Stimulated activated CD8-positive, alpha-beta memory T cell treated with anti-CD3 and anti-CD28 coated beads, Interleukin-7, amount 100 ng/mL, for 4 hours (primary cell): ENCODE measurements at places on chromosomes 1 and 21.

DNA sequence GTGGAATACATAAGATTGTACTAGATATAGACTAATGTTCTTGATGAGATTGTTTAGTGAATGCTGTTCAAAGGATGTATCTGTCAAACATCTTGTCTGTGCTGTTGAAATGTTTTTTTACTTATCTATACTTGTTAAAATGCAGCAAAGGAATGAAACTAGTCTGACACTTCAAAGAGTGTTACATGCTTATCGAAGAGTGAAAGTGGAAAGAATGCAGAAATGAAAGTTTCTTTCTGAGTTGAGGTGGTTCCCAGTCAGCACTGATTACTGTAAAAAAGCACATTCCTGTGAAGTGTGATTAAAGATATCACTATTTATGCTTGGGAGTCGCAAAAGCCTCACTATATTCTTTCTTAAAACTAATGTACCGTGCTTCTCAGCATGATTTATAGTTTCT, 1225.2 kb downstream of the NCAM2 start:
- no peak for DNase-seq

DNA sequence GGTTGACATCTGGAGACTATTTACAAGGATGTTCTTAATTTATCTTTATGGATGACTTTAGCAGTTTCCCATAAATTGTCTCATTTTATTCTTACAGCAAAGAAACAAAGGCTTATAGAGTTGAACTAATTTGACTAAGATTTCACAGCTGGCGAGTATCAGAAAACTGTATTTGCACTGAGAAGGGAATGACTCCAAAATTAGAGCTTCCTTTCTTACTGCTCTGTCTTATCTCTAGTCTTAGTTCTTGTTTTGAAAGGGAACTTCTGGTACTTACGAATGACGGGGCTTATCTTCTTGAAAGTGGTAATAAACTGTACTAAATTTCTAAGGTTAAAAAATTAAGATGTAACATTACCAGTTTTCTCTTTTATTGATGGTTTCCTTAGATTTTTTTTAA, 13.6 kb downstream of the CNST start:
- DNase-seq, result no peak

GRCh38 chr1:87167157-87167789, 161.4 kb upstream of the LMO4 start:
- DNase-seq, result no peak

- no peak for DNase-seq
These were observed 10.1 kb upstream of the MEF2D start for GRCh38 chr1:156510709-156511108.

- peak; percentile 21 for DNase-seq
These were observed 54.1 kb downstream of the TOMM20 start for GRCh38 chr1:235074523-235075047.

- no peak for DNase-seq
These were observed 932 bp downstream of the MAP10 start for GRCh38 chr1:232806186-232806510.

- DNase-seq, result no peak
These were observed 330.0 kb upstream of the PLD5 start for GRCh38 chr1:242854466-242854865.

DNA sequence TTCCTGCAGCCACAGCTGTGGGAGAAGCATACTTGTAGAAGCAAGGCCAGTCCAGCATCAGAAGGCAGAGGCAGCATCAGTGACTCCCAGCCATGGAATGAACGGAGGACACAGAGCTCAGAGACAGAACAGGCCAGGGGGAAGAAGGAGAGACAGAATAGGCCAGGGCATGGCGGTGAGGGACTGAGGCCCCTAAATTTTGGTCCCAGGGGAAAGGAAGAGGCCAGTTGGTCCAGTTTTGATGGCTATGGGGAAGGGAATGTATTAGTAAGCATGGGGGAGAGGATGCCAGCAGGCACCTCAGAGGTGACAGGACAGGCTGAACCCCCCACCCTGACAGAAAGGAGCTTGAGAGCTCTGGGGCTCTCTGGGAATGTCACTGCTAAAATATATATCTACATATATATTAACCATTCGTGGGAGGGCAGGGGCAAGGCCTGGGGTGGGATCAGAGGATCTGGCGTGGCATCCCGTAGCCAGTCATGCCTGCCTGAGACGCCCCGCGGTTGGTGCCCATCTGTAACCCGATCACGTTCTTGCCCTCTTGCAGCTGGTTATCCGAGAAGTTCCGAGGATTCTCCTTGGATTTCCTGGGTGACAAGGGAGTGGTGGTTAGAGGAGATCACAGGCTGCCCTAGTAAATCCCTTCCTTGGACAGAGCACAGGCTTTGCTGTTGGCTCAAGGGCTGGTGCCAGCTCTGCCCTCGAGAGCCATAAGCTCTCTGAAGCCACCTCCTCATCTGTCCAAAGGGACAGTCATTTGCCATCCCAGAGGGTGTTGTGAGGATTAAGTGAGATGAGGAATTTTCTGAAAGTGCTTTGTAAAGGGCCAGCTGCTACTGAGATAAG, 6.7 kb downstream of the TAGLN2 start:
- DNase-seq, result no peak

- DNase-seq, result no peak
These were observed 6.8 kb downstream of the TRNP1 start for GRCh38 chr1:27000090-27000816.

- DNase-seq, result no peak
These were observed 1.5 kb downstream of the TGFB2 start for GRCh38 chr1:218346391-218347204.

DNA sequence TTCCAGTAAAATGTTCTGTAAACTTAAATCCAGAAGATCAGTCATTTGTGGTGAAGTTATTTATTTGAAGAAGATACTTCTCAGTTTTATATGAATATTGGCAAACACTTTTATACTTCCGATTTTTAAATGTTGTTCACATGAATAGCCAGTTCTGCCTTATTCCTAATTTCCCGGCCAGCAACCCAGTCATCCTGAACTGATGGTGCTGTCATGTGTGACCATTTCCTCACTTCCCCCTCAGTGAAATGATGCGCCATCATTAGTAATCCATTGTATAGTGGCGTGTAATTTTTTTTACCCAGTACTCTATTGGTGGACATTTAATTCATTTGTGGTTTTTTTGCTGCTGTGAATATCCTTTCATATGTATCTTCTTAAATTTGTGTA, 16.4 kb downstream of the GPSM2 start:
- DNase-seq, result no peak

GRCh38 chr1:97038410-97038809, 316.8 kb downstream of the PTBP2 start:
- no peak for DNase-seq

- DNase-seq, result peak; percentile 44
These were observed 6.9 kb upstream of the IL22RA1 start for GRCh38 chr1:24149866-24150233.

GRCh38 chr1:175413367-175413766, 220.8 kb upstream of the KIAA0040 start:
- no peak for DNase-seq

GRCh38 chr1:19695772-19696171, 31.1 kb downstream of the HTR6 start:
- DNase-seq, result no peak

DNA sequence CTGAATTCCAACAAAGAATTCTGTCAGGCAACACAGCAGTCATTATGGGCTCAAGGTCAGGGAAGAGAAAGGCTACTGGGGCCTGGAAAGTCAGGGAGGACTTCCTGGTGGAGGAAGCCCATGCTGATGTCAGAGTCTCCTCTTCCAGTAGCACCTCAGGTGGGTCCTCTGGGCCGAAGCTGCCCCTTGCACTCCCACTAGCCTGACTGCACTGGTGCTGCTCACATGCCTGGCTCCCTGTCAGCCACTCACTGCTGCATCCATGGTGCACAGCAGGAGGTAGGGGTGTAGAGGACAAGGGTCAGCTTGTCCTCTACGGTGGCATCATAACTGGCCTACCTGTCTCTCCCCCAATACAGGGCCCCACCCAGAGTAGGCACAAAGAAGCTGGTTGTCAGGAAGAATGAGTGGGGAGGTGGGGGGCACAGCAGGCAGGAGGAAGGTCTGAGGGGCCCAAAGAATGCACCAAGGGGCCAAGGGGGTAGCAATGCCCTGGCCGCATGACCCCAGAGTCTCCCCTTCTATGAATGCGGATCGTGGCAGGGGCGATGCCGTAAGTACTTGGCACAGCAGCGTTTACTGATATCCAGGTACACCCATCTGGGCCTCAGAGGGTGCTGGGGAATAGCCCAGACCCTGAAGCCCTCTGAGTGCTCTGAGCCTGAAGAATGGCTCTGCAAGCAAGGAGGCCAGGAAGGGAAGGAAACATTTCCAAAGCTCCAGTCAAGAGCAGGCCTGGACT, 80.3 kb downstream of the GLIS1 start:
- no peak for DNase-seq

GRCh38 chr1:210342986-210343780, 14.5 kb downstream of the HHAT start:
- no peak for DNase-seq

- DNase-seq, result no peak
These were observed 320.9 kb upstream of the PROX1 start for GRCh38 chr1:213666922-213667321.

DNA sequence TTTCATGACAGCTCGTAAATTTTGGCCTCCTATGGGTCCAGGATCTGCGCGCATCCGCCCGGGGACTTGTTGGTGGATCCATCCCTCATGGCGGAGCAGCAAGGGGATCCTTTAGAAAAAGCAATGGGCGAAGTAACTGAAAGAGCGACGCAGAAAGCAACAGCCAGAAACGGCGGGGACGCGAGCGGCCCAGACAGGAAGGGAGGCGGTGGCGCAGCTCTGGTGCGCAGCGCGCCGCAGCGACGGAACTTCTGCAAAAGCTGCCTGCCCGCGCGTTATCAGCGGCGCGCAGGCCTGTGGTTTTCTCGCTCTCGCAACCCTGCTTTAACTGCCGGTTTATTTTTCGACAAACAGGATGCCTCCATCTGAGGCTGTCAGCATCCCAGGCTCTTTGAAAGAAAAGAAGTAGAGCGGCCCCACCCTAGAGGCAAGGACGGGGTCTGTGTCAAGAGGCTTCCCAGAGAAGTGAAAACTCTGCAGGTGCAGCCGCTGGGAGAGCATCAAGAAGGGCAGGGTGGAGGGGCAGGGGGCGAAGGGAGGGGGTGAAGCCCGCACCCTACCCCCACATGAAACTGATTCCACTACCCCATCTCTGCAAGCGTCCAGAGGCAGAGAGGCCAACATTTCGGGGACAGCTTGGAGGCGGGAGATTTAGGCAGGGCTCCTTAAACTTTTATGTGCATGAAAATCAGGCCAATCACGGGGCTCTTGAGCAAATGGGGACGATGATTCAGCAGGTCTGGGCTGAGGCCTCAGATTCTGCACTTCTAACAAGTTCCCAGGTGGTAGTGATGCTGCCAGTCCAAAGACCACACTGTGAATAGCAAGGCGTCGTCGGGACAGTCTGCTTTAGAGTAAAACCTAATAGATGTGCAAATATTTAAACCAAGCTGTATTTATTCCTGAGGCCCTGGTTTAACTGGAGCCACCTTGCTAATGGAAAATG, 22.2 kb downstream of the RUNX1 start:
- DNase-seq, result peak; percentile 59

DNA sequence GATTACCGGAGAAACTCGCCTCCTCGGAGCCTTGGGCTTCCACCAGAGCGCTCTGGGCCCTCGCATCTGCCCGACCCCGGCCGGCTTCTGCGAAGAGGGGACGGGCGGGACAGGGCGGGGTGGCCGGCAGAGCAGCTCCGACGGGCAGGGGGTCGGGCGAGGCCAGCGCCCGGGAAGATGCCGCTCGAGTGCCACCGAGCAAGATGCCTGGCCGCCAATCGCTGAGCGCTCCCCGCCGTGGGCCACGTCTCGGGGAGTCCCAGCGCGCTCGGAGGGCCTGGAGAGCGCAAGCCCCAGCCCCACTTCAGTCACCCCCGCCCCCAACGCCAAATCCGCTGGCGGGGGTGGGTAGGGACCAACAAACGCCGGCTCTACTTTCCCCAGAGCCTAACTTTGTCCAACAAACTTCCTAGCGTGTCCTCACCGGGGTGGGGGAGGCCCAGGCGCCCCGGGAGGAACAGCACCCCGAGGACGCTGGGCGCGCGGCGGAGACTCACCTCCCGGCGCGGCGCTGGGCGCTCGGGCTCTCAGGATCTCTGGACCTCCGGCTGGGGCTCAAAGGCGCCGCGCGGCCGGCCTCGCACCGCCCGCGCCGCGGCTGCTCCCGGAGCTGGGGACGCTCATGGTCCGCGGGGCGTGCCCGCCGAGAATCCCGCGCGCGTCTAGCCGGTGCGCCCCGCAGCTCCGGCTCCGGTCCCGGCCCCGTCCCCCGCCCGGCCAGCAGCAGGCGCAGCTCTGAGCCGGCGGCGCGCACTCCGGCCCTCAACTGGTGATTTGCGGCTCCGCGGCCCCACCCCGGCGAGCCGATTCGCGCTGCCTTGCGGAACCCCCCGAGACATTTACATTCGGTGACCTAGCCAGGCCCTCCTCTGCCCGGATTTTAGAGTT, at the start of gene BCAR3:
BCAR3 (minus strand) TSS at position 737 of the 888 bp plus-strand sequence. CDS start 6,907 bp downstream, outside the sequence.
- no peak for DNase-seq

- DNase-seq, result no peak
These were observed 151.7 kb downstream of the LYPLAL1 start for GRCh38 chr1:219325368-219325742.
